ENCODE measurements at places on chromosomes 1 and 21. TPM values are rescaled to one million over a fixed set of nuclear protein-coding genes. Genes with fewer than 3 reads are reported as not detected.
A peak's percentile ranks its signal among the peaks of the same experiment; 100 is the strongest.

GRCh38 chr1:14668538-14668937 is 70.1 kb downstream of the KAZN start:
- no peak for DNase-seq

DNA sequence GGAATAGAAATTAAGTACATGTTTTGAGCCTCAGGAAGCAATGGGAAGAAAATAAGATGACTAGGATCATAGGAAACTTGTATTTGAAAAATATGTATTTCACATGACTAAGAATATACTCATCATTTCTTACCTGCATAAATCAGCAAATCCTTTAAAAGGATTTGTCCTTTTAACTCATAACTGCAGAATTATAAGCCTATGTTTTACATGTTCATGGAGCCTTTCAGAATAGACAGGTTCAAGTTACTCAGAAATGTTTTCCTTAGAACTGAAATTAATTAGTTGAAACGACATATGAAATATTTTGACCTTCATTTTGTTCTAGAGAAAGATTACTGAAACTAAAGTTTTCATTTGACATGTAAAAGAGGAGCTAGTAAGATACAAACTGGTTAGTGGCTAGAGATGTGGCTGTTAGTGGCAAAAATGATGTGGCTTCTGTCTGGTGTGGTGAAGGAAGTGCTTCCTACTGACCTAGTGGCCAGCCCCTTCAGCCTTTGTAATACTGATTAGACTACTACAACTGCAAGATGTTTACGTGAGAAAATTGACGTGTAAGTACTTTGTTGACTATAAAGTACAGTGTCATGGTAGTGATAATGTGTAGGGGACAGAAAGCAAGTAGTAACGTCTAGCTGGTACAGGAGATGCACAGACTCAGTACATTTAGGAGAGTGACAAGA is 54.7 kb downstream of the PACC1 start:
- DNase-seq, result no peak

DNA sequence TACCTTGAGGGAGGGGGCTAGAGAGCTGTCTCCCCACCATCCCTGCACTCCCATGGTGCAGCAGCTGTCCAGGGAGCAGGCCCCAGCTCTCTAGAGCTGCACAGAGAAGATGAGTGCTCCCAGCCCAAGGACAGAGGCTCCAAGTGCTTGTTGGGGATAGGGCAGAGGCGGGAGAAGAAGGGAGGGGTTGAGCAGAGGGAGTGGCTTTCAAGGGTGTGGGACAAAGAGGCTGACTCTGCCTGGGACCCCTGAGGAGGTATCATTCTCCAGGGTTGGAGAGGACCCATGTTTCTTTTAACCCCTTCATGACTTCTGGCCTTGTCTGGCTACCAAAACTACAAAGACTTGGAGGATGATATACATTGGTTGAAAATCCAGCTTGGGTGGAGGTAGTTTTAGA is 14.6 kb downstream of the FOXD2 start:
- DNase-seq, result no peak

DNA sequence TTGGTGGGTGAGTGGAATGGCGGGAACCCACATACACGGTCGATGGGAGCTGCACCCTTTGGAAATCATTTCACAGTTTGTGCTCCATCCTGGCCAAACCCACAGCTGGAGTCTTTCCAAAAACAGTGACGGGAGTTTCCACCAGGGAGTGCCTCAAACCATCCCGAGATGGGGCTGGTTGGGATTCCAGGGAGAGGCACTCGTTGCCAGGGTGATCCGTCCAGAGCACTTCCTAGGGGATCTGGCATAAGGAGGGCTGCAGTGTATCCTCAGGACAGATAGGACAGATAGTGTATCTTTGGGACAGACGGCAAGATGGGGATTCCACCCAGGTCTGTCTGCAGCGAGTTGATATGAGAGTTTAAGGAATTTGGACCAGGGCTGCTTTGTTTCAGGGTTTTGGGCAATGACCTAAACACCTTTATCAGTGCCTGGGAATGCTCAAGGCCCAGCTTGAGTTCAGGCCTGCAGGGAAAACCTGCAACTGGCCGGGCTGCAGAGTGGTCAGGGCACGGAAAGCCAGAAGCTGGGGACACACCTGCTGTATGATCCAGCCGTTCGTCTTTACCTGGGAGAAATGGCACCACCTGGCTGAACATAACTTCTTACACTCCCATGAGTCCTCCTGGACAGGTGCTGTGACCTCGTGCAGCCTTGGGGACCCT is 3.4 kb upstream of the POFUT2 start:
- peak; percentile 44 for DNase-seq

- peak; percentile 75 for DNase-seq
These were observed 11.7 kb upstream of the ENO1 start for GRCh38 chr1:8889925-8890785.

DNA sequence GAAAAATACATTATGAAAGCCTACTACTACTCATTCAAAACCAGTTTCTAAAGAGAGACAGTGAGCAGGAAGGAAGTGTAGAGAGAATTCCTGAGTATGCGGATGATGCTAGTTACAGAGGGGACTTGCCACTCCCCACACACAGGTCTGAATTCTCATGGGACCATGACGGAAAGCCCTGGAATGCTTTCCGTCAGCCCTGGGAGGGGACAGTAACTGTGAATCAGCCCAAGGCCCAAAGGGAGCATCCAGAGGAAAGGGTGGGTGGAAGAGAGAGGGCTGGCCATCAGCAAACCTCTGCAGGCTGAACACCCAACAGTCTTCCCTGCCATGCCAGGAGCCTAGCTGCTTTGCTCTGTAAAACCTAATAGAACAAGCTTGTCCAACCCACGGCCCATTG is 36.4 kb downstream of the RCSD1 start:
- no peak for DNase-seq

- no peak for DNase-seq
These were observed 67.8 kb downstream of the PRRX1 start for GRCh38 chr1:170731566-170732251.

DNA sequence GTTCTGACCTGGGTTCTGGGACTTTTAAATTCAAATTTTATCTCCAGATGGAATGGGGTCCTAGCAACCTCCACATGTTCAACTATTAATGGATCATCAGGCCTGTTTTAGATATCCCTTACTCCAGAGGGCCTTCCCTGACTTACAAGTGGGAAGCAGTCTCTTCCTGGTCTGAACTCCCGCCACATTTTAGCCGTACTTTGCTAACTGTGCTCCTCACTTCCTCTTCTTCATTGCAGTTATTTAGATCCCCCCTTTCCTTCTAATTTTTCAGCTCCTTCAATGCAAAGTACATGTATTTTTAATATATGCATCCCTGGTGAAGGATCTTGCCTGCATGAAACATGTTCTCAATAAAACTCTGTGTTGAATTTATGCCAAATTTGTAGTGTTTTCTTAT is 3.7 kb downstream of the CD1A start:
- no peak for DNase-seq

- no peak for DNase-seq
These were observed 67.2 kb downstream of the RPAP2 start for GRCh38 chr1:92366040-92366395.

- DNase-seq, result no peak
These were observed 90.5 kb downstream of the GDAP2 start for GRCh38 chr1:117838911-117839310.

- DNase-seq, result no peak
These were observed 54.3 kb downstream of the ABL2 start for GRCh38 chr1:179175011-179175841.

- no peak for DNase-seq
These were observed 37.4 kb downstream of the PTPRC start for GRCh38 chr1:198676253-198676652.

- DNase-seq, result peak; percentile 22
These were observed 1.5 kb downstream of the AJAP1 start for GRCh38 chr1:4655674-4656532.

DNA sequence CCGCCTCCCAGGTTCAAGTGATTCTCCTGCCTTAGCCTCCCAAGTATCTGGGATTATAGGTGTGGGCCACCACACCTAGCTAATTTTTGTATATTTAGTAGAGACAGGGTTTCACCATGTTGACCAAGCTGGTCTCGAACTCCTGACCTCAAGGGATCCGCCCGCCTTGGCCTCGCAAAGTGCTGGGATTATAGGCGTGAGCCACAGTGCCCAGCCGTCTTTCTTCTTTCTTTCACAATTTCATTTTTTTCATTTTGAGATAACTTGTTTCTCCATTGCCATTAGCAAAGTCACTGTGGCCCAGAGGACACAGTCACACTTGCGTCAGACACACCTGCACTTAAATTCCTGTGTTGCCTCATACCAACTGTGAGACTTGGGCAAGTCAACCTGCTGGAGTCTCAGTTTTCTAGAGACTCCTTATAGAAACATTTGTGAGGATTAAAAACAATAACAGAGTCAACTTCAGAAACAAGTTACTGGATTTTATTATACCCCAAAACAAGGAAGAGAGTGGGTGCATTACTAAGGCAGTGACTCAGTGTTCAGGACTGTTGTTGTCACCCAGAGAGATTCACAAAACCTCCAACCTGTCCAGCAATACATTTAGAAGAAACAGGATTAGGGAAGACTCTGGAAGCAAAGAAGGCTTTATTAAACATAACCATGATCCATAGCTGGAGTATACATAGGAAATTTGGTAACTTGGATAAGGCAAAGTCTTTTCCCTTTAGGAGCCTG is 2.6 kb downstream of the TEDDM1 start:
- DNase-seq, result no peak

GRCh38 chr1:115595279-115596079 is 46.3 kb upstream of the VANGL1 start:
- peak; percentile 89 for DNase-seq

DNA sequence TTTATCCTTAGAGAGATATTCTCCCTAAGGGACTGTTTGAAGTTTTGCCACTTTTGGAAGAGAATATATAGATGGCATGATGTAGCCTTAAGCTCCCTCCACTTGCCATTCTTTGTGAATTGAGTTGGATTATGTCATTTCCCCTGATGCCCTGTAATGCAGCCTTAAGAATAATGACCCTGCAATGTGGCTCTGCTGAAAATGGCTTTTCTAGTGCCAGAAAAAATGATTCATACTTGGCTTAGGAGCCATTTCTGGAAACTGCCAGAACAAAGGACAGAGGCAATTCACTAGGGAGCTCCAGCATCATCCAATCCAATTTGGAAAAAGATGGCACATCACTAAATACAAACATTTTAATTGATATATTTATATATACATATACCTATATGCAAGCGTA is 265.3 kb downstream of the SPATA17 start:
- DNase-seq, result no peak

GRCh38 chr21:38675182-38675824 is 130.4 kb upstream of the ETS2 start:
- DNase-seq, result no peak

DNA sequence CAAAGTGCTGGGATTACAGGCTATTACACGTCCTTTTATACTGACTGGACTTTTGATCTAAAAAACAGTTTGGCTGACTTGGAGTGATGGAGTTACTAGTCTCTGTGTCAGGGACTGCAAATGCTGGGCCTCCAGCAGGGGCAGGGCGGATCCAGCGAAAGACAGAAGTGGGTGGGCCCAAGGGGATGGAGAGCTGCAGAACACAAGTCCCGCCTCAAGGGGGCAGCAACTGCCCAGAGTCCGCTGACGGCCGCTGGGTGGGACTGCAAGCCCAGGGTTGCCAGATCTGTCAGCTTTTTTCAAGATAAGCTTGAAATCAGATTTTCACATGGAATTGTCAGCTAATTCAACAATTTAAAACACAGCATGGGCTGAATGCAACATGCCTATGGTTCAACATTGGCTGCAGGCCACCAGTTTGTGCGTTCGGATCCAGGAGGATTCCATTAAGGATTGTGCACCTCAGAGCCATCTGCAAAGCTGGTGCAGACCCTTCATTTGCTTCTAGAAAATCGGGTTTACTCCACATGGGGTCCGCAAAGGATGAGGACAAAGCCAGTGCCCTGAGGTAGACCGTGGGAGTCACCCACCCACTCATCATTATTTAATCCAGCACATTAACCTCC is 10.7 kb downstream of the STMN1 start:
- peak; percentile 92 for DNase-seq

DNA sequence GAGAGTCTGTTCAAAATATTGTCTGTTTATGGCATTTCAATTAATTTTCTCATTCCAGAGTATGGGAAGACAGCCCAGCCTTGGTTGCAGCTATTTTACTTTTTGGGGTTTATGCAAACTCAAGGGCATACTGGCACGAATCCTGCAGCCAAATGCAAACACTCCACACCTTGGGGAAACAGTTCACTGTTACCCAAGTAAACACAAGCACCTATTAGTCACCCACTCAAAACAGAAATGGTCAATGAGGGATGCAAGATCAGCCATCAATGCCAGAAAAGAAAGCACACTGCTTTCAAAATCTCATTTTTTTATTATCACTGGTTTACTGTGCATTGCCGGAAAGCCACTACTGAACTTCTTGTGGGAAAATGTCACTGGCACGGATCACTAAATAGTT is 170.6 kb downstream of the RUNX1 start:
- no peak for DNase-seq

DNA sequence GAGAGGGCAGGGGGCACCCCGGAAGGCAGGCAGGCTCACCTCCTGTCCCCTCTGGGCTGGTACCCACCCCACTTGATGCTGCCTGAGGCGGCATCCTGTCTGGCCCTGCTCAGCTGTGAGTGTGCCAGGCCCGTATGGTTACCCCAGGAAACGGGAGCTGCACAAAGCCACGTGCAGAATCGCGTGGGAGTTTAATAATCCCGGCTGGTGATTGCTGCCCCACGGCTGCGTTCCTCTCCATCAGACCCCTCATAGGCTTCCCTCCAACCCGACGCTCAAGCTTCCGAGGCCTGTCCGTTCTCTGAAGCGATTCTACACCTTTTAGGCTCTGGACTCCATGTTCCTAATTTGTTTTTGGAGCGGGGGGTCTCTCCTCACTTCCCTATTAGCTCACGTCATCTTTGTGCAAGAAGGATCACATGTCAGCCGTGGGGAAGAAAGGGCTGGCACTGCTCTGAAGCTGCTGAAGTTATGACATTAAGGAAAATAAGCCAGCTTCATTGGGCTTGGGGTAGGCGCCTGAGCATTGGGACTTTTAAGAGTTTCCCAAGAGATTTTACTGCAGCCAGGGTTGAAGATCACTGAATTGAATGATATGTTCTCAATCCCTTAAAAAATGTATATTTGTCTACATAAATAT is 1.1 kb upstream of the B3GALT5 start:
- no peak for DNase-seq

- no peak for DNase-seq
These were observed 552.8 kb upstream of the NR5A2 start for GRCh38 chr1:199474738-199475137.

GRCh38 chr1:188194916-188195315 is 1366.2 kb downstream of the PLA2G4A start:
- no peak for DNase-seq

GRCh38 chr1:232620356-232620969 is 9.5 kb downstream of the SIPA1L2 start:
- DNase-seq, result peak; percentile 34

- DNase-seq, result no peak
These were observed 501.0 kb downstream of the SETD4 start for GRCh38 chr21:35559128-35559828.

- no peak for DNase-seq
These were observed 20.8 kb downstream of the SCYL3 start for GRCh38 chr1:169872906-169873305.

MROH9 gene
- total RNA-seq, result not detected

BATF3 gene
- total RNA-seq, result not detected

SLC9C2 gene
- total RNA-seq, result 0.83 TPM

GIPC2 gene
- 5.6 TPM for total RNA-seq

AIM2 gene
- total RNA-seq, result 4.1 TPM

ADGRB2 gene
- 0.77 TPM for total RNA-seq

LAX1 gene
- 0.28 TPM for total RNA-seq

LCE1E gene
- not detected for total RNA-seq

RIT1 gene
- total RNA-seq, result 53.8 TPM

S100A7A gene
- total RNA-seq, result not detected

FALEC gene
- total RNA-seq, result 1.0 TPM

RPTN gene
- total RNA-seq, result not detected

CHIA gene
- not detected for total RNA-seq

CD244 gene
- total RNA-seq, result not detected

NBPF20 gene
- total RNA-seq, result 5.9 TPM
